Sigmoid colon (tissue), 7 donors: ENCODE measurements at places on chromosomes 13 and 19. TPM values are rescaled to one million over a fixed set of nuclear protein-coding genes. Genes with fewer than 3 reads are reported as not detected.

The PNKP gene
- total RNA-seq: 28.6 TPM

GRCh38 chr13:46553886-46554858 is 1.2 kb downstream of the LRCH1 start:
- no peaks in the 10 kb centered on the region for H3K27me3 ChIP-seq
- H3K4me1 ChIP-seq: peaks cover 45% of the 10 kb centered on the region
- H3K36me3 ChIP-seq: no peaks in the 10 kb centered on the region
- peak overlapping the region; percentile 96 for H3K4me3 ChIP-seq
- peak overlapping the region; percentile 97 for H3K27ac ChIP-seq
- peak; percentile 86 for DNase-seq

- peak overlapping the region; percentile 87 for H3K27ac ChIP-seq
- H3K36me3 ChIP-seq: no peaks in the 10 kb centered on the region
- H3K4me3 ChIP-seq: no peak overlapping the region
- no peaks in the 10 kb centered on the region for H3K27me3 ChIP-seq
These were observed 50.8 kb downstream of the EFNB2 start for GRCh38 chr13:106484537-106485193.

The EXOSC5 gene
- total RNA-seq: 12.6 TPM
